ENCODE measurements at places on chromosomes 12 and 14. TPM values are rescaled to one million over a fixed set of nuclear protein-coding genes. Genes with fewer than 3 reads are reported as not detected.

DNA sequence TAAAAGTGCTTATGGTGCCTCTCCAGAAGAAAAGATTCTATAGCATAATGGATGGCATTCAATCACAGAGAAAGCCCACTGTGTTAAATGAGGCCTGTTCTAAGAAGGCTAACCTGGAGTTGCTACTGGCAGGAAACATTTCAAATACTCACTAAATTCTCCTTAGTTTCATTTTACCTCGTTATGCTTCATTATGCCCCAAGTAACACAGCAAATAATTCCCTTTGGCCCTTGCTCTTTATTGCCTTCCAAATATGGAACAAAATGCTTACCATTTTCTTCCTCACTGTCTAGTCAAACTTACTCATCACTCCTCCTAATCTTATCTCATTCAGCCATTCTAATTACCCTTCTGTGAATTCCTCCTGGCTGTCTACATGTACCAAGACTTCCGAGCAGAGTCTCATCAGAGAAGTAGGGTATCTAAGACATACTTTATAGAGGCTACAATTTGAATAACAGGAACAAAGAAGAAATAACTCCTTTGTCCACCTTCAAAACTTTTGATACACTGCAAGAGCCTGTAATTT is 292.1 kb upstream of the CLEC14A start:
- H3K36me3 ChIP-seq = no peaks in the 10 kb centered on the region
- no peak for DNase-seq
- H3K4me3 ChIP-seq = no peak overlapping the region
- no peaks in the 10 kb centered on the region for H3K4me1 ChIP-seq
- H3K27me3 ChIP-seq = no peaks in the 10 kb centered on the region
- no peak overlapping the region for H3K27ac ChIP-seq

- H3K27me3 ChIP-seq = no peaks in the 10 kb centered on the region
- no peaks in the 10 kb centered on the region for H3K36me3 ChIP-seq
- no peak overlapping the region for H3K27ac ChIP-seq
- no peaks in the 10 kb centered on the region for H3K4me1 ChIP-seq
- DNase-seq = no peak
Measured at GRCh38 chr12:77189458-77189857, 124.1 kb upstream of the E2F7 start.

The KRT73 gene
- 0.09 TPM for total RNA-seq

GRCh38 chr14:93946541-93947090 is 19.5 kb downstream of the FAM181A start:
- H3K4me1 ChIP-seq = peaks cover 17% of the 10 kb centered on the region
- peaks cover 43% of the 10 kb centered on the region for H3K36me3 ChIP-seq
- DNase-seq = no peak
- no peaks in the 10 kb centered on the region for H3K27me3 ChIP-seq

DNA sequence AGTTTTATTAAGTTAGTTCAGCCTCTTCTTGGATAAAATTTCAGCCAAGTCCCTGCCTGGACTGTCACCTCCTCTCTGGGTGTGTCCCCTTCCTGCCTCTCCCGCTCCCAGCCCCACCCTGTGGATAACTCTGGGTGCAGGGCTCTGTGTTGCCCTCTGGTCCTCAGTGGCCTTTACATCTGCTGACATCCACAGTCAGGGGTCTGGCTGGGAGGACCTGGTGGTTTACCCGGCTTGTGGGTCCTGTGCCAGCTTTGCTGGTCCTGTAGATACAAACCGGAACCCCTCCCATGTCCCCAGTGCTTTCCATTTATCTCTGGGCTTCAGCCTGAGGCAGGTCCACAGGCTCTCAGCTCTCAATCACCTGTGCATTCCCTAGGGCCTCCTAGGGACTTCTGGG is 28.9 kb upstream of the PLEKHG3 start:
- no peak overlapping the region for H3K27ac ChIP-seq
- H3K27me3 ChIP-seq = peaks cover 2% of the 10 kb centered on the region
- DNase-seq = no peak
- peaks cover 48% of the 10 kb centered on the region for H3K4me1 ChIP-seq
- no peak overlapping the region for H3K4me3 ChIP-seq
- peaks cover 6% of the 10 kb centered on the region for H3K36me3 ChIP-seq

- no peak overlapping the region for H3K4me3 ChIP-seq
- peaks cover 52% of the 10 kb centered on the region for H3K36me3 ChIP-seq
- H3K4me1 ChIP-seq = peaks cover 26% of the 10 kb centered on the region
Measured at GRCh38 chr12:110536834-110537604, 34.9 kb downstream of the RAD9B start.

- DNase-seq = no peak
- H3K4me3 ChIP-seq = no peak overlapping the region
- H3K27me3 ChIP-seq = peaks cover 22% of the 10 kb centered on the region
- peaks cover 11% of the 10 kb centered on the region for H3K4me1 ChIP-seq
Measured at GRCh38 chr12:123928897-123929296, 43.7 kb downstream of the CCDC92 start.

DNA sequence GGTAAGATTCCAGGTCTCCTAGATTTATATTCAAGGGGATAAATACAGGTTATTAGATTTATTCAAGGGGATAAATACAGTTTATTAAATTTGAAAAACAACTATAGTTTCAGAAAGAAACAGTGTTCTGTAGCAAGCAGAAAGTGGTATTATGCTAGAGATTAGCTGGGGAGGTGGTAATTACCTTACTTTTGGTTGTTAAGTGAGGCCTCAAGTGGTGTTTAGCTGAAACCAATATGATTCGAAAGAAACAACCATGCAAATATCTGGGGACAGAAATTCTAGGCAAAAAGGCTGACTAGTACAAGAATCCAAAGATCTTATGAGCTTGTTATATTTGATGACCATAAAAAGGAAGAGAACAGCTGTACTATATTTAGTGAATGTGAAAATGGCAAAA is 6.2 kb downstream of the OR4N5 start:
- H3K27ac ChIP-seq = no peak overlapping the region
- DNase-seq = no peak
- no peaks in the 10 kb centered on the region for H3K36me3 ChIP-seq
- no peaks in the 10 kb centered on the region for H3K4me1 ChIP-seq
- no peak overlapping the region for H3K4me3 ChIP-seq
- peaks cover 3% of the 10 kb centered on the region for H3K27me3 ChIP-seq

The CFAP251 gene
- 1.1 TPM for total RNA-seq

DNA sequence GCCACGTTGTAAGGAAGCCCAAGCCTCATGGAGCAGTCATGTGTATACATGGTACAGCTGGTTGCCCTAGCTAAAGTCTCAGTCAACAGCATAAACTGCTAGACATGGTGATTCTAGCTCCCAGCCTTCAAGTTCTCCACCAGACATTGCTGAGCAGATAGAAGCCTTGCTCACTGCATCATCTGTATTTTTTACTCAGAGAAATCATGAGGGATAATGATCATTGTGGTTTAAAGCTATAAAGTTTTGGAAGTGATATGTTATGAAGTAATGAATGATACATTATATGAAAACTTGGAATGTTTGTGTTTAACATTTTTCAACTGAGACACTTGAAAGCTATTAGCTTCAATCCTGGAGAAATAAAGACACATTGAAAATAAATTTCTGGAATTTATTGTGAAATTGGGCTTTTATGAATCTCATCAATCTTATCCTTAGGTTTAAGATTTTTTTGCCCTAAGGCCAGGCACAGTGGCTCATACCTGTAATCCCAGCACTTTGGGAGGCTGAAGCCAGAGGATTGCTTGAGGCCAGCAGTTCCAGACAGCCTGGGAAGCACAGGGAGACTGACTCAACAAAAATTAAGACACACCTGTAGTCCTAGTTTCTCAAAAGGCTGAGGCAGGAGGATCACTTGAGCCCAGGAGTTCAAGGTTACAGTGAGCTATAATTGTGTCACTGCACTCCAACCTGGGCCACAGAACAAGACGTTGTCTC is 5.6 kb upstream of the NFATC4 start:
- no peak for DNase-seq
- peaks cover 15% of the 10 kb centered on the region for H3K4me1 ChIP-seq
- H3K36me3 ChIP-seq = no peaks in the 10 kb centered on the region
- no peak overlapping the region for H3K27ac ChIP-seq
- peaks cover 55% of the 10 kb centered on the region for H3K27me3 ChIP-seq

DNA sequence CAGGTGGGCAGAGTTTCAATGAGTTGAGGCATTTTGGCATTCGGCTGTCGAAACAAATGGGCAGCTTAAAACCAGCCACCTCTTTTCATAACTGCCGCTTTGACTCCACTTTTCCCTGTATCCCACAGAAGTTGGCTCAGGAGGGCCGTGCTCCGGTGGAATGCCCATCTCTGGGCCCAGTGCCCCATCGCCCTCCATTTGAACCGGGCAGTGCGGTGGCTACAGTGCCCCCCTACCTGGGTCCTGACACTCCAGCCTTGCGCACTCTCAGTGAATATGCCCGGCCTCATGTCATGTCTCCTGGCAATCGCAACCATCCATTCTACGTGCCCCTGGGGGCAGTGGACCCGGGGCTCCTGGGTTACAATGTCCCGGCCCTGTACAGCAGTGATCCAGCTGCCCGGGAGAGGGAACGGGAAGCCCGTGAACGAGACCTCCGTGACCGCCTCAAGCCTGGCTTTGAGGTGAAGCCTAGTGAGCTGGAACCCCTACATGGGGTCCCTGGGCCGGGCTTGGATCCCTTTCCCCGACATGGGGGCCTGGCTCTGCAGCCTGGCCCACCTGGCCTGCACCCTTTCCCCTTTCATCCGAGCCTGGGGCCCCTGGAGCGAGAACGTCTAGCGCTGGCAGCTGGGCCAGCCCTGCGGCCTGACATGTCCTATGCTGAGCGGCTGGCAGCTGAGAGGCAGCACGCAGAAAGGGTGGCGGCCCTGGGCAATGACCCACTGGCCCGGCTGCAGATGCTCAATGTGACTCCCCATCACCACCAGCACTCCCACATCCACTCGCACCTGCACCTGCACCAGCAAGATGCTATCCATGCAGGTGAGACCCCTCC is 5.0 kb upstream of the RNU7-1 start:
- peaks cover 52% of the 10 kb centered on the region for H3K4me1 ChIP-seq
- no peaks in the 10 kb centered on the region for H3K27me3 ChIP-seq
- H3K36me3 ChIP-seq = peaks cover 58% of the 10 kb centered on the region
- H3K27ac ChIP-seq = peak overlapping the region; percentile 99
- no peak for DNase-seq
- H3K4me3 ChIP-seq = peak overlapping the region; percentile 94

DNA sequence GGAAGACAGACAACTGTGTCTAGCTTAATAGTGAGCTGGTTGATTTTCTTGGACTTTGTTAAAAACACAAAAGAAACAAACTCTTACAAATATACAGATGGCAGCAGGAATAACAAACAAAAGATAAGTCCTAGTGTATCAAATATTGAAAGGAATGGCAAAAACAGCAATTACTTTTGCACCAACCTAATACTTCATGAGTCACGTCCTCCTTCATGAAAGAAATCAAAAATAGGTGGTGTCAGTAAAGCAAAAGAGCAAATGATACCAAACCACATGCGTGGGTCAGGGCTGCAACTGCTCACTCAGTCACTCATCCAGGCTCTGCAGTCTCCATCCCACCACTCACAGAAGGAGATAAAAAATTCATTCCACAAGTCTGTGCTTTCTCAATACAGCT is 11.8 kb downstream of the ATG14 start:
- DNase-seq = no peak
- H3K4me3 ChIP-seq = no peak overlapping the region
- no peak overlapping the region for H3K27ac ChIP-seq
- H3K4me1 ChIP-seq = peaks cover 17% of the 10 kb centered on the region

The ASIC1 gene
- 19.7 TPM for total RNA-seq

DNA sequence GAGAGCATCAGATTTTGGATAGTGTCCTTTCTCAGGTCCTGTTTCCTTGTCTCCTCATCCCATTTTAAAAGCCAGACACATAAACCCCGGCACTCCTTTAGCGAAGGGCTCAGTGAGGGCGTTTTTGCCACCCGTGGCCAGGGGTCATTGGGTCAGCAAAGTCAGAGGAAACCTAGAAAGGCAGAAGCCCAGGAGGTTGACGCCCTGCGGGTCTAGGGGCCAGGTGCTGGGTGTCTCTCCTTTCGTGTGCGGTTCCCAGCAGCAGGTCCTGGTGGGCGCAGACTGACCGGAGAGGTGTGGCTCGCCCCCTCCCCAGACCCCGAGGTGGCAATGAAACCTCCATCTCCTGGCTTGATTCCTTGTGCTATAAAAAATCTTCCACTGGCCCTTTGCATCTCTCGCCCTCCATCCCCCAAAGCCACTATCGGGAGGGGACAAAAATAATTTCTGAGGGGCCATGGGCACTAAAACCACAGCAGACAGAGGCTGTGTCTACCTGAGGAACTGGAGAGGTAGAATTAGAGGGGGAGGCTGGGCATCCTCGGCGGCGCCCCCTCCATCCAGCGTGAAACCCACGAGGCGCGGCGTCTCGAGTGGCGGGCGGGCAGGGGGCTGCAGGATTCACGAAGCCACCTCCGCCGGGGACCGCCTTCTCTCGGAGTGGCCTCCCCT is 858 bp upstream of the FRMD6 start:
- peaks cover 19% of the 10 kb centered on the region for H3K4me1 ChIP-seq
- DNase-seq = no peak
- H3K27me3 ChIP-seq = peaks cover 19% of the 10 kb centered on the region
- H3K4me3 ChIP-seq = peak overlapping the region; percentile 88
- peak overlapping the region; percentile 78 for H3K27ac ChIP-seq

DNA sequence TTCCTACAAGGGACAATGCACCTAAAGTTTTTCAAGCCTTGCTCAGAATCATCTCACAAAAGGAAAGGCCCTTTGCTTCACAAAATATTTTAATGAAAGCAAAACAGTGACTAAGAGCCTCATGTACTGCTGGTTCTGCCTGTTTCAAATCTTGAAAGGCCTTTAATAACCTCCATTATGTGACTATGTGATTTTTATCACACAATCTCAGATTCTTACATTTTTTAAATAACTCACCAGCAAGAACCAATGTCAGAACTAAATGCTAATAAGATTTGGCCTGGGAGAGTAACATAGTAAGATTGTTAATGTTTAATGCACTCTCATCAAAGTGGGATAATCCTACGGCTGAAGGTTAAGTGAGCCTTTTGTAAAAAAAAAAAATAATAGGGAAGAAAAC is 378.9 kb downstream of the RGS6 start:
- DNase-seq = no peak
- H3K4me1 ChIP-seq = no peaks in the 10 kb centered on the region

The LHX5 gene
- not detected for total RNA-seq

DNA sequence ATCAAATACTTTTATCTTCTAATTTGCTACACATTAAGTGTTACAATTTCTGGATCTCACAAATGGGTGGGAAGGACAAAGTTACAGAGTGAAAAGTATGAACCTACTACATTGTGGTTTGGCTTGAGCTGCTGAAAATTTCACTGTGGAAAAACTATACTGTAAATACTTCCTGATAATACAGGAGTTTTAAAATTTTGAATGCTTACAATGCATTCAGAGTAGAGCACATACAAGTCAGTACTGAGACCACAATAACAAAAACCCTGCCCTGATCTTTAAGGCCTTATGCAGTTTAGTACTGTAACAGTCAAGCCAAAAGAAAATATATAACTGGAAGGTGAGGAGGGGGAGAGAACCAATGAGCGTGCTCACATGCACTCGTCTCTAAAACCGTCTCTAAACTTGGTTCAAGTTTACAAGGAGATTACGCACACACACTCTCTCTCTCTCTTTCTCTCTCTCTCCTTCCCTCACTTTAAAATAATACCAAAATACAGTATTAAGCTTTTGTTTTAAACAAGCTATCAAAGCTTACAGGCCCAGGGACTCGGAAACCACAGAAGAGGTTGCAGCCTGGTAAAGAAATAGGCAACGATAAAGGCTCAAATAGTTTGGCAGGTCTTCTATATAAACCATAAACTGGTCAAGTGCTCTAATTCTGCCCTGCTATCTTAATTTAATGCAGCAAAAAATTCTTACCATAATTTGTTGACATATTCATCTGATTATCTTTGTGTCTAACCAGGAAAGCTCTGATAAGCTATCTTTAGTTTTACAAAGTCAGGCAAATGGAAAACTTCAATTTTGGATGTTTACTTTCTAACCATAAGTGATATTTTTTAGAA is 58.0 kb downstream of the ATF7 start:
- peaks cover 17% of the 10 kb centered on the region for H3K4me1 ChIP-seq
- H3K36me3 ChIP-seq = peaks cover 8% of the 10 kb centered on the region

All from activated CD4-positive, alpha-beta T cell treated with anti-CD3 and anti-CD28 coated beads, Interleukin-2, amount 10 ng/mL, durations not matched to agents 24 days and 14 days (primary cell).